Skeletal muscle tissue (tissue), 5 donors: ENCODE measurements at places on chromosomes 7 and 10. TPM values are rescaled to one million over a fixed set of nuclear protein-coding genes. Genes with fewer than 3 reads are reported as not detected.

AMPH gene
- 9.4 TPM for total RNA-seq

OR6V1 gene
- total RNA-seq, result not detected

LSM8 gene
- total RNA-seq, result 20.9 TPM

CLRN3 gene
- 0.52 TPM for total RNA-seq

SLC39A12 gene
- under 0.01 TPM for total RNA-seq
